ENCODE measurements at places on chromosomes 6 and 20. TPM values are rescaled to one million over a fixed set of nuclear protein-coding genes. Genes with fewer than 3 reads are reported as not detected.

- no peak for DNase-seq
These were observed 708 bp downstream of the PCK1 start for GRCh38 chr20:57561356-57562279.

DNA sequence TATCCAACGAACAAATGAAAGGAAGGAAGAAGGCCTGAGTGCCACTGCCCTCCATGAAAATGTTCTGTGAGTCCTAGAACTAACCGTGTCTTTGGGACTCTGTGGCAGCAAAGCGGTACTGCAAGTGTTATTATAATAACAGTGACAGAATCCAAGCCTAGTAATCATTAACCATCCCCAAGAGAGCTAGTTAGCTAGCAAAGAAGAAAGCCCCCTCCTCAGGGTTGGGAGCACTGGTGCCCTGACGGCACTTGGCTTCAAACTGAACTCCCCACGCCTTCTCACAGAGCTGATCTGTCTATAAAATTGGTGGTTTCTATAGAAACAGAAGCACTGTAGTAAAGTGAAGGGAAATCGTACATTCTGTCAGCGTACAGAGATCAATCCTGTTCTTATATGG lies 239.8 kb downstream of the PTPRT start:
- no peak for DNase-seq

- no peak for DNase-seq
These were observed 154.3 kb downstream of the ESR1 start for GRCh38 chr6:151961809-151962208.

DNA sequence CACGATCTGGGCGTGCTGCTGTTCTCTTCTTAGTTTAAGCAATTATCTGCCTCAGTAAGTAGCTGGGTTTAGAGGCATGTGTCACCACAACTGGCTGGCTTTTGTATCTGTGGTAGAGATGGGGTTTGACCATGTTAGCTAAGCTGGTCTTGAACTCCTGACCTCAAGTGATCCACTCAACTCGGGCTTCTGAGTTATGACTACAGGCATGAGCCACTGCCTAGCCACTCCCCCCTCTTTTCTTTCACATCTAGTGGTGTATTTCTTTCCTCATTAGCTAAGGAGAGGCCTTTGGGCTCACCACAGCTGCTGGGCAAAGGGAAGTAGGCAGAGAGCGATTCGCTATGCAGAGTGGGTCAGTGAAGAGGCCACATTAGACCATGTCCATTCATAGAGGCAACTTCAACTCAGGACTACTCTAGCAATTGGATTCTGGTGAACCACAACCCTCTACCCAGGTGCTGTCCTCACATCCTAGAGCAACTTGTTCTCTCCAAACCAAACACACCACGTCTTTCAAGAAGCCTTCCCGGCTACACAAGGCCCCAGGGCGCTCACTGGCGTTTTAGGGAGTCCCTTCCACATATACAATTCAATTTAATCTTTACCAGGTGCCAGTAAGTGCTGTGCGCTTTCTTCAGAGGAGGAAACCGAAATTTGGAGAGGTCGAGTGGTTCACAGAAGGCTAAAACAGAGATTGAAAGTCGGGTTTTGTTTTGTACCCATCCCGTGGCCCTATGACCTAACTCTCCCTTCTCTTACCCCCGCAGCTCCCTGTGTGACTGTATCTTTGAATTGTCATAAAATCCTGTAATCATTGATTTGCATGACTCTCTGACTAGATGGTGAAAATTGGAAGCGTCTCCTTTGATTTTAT lies 26.5 kb upstream of the GFOD1 start:
- DNase-seq, result no peak

GRCh38 chr6:138211048-138211581 lies 7.2 kb downstream of the PBOV1 start:
- DNase-seq, result no peak

DNA sequence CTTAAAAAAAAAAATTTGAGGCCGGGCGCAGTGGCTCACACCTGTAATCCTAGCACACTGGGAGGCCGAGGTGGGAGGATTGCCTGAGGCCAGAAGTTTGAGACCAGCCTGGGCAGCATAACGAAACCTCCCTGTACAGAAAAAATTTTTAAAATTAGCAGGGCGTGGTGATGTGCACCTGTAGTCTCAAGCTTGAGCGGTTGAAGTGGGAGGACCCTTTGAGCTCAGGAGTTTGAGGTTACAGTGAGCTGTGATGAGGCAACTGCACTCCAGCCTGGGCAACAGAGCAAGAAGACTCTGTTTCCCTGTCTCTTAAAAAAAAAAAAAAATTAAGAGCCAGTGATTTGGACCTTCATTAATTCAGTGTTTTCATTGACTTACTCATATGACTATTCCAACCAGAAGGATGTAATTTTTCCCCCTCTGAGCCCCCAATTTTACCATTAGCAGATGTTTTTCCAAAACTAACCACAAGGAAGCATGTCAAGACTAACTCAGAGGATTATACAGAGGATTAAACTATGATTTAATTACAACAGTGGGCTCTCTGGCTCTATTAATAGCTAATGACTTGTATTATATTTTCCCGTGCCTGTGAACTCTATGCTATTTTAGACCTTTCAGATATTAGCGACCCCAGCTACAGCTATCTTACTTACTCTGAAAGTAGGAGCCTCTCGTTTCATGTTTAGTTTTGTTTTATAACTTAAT lies 75.1 kb downstream of the ARID1B start:
- DNase-seq, result no peak

DNA sequence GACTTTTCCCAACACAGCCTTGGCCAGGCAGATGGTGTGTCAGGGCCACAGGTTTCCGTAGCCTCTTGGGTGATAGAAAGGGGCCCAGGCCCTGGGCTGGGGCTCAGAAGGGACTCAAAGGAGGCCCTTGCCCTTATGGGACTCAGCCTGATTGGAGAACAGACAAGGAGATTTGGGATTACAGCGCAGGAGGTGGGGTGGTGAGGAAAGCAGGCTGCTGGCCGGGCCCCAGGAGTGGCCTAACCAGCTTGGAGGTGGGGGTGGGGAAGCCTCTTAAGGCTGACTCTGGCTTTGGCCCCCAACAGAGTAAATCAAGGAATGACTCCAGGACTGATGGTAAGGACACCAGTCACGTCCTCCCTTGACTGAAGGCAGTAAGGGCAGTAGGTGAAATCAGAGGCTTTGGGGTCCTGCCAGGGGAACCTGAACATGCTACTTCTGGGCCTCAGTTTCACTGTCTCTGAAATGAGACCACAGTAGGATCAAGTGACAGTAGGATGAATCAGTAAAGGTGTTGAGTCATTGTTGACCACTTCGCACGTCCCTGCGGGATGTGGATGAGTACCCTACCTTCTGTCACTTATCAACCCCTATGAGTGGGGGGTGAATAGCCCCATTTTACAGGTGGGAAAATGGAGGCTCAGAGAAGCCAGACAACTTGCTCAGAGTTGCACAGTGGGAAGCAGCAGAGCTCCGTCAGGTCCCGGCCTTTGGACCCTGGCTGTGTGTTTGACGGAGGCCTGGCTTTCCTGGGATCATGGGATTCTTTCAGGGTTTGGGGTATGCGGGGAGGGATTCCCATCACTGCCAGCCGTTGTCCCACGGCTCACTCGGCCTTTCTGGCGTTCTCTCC lies 4.5 kb downstream of the SNAI1 start:
- no peak for DNase-seq

DNA sequence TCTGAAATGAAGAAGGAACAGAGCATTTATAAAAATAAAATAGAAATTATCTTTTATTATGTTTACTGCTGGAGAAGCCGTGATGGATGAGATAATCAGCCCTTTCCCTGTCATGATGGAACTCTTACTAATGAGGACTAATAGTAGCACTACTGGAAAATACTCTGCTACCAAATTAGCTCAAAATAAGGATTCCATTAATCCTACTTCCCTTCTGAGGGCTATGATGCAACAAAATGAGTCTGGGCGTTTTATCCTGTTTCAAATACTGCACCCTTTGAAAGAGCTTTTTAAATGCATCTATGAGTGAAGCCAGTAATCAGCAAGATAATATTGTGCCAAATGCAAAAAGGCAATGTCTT lies 59.3 kb upstream of the CARMIL1 start:
- DNase-seq, result no peak

- no peak for DNase-seq
These were observed 20.6 kb upstream of the SGK2 start for GRCh38 chr20:43537921-43538877.

- no peak for DNase-seq
These were observed 188.5 kb upstream of the SNX9 start for GRCh38 chr6:157634546-157634945.

GRCh38 chr20:62234339-62234738 lies 4.0 kb upstream of the OSBPL2 start:
- peak; percentile 59 for DNase-seq

DNA sequence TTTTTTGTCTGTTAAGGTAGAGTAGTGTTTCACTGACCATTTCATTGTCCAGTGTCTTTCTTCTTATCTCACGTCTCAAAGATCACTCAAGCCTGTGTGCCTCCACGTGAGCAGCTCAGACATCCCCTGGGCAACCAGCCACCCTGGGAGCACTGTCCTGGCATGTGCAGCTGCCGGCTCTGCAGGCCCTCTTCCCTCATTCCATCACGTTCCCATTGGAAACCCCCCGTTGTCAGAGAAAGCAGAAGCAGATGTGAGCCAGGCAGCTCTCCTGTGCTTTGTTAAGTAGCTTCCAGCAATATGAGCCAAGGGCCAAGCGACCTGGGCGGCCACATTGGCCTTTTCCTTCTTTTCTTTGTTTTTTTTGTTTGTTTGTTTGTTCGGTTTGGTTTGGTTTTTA lies 233.2 kb upstream of the SYNDIG1 start:
- DNase-seq, result no peak

DNA sequence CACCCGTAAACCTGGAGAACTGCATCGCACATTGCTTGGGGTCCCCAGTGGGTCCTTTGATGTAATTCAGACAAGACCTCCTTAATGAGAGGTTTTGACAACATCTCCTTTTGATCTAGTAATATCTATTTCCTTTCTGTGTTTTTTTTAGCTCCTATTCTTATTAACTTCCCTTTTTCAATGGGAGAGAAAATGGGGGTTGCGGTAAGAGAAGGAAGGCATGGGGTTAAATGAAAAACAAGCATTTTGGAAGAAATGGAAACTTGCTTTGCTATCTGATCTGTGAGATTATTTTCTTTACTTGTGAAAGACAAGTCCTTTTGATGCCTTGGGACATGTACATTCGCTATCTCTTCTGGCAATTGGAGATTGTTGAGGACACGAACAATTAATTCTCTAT lies 418.6 kb upstream of the MAN1A1 start:
- no peak for DNase-seq

DNA sequence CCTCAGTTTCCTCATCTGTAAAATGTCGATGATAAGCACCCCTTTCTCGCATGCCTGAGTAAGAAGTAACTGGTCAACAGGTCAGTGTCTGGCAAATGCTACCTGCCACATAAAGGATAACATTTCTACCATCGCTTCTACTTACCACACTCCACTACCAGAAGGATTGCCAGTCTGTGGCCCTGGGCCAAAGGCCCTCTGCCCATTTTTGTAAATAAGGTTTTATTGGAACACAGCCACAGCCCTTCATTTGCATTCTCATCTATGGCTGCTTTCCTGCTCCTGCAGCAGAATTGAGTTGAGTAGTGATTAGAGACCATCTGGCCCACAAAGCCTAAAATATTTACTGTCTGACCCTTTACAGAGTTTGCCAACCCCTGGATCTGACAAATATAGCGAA lies 121.8 kb downstream of the TOX2 start:
- DNase-seq, result no peak

GRCh38 chr6:13927203-13927602 lies 2.5 kb downstream of the RNF182 start:
- no peak for DNase-seq

DNA sequence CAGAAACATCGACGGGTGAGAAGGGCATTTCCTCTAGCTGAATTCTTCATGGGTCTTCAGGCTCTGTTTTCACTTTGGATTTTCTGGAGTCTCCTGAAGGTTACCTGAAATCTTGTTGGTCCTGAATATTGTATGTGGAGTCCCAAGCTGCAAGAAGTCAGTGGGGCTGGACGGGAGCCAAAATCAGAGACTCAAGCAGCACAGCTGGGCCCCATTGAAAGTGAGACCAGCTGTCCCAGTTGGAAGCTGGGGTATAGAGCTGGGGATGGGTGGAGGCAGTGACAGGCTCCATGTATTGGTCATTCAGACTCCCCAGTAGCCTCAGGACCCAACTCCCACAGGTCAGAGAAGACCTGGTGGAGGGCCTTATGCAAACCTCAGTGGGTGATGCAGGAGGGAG lies 111.3 kb upstream of the MLN start:
- DNase-seq, result peak; percentile 31

GRCh38 chr6:50112981-50113857 lies 63.5 kb upstream of the DEFB112 start:
- DNase-seq, result no peak

DNA sequence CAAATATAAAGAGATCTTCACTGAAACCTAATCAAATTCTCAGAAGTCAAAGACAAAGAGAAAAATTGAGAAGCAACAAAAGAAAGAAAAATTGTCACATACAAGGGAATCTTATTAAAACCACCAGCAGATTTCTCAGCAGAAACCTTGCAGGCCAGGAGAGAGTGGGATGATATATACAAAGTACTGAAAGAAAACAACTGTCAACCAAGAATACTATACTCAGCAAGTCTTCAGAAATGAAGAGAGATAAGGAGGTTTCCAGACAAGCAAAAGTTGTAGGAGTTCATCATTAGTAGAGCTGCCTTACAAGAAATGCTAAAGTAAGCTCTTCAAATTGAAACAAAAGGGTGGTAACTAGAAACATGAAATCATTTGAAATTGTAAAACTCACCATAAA lies 345.6 kb downstream of the MAFB start:
- no peak for DNase-seq

- DNase-seq, result no peak
These were observed 2.5 kb upstream of the SLC44A4 start for GRCh38 chr6:31881136-31881859.

DNA sequence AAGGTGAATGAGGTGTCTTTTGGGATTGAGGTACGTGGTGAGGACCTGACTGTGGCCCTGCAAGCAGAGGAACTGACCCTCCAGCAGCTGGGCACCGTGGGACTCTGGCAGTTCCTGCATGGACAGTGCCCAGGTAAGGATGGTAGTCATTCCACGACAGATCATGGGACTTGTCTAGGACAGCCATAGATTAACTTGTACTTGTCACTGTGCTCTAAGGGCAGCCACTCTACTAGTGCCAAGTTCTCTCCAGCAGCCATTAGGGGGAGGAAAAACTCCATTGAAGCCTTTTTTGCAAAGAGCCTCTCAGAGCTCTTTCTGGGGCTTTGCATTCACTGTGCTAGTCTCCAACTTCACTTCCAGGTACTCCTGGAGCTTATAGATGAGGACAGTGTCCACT lies 20.4 kb downstream of the TAF11 start:
- DNase-seq, result no peak

Gene RCAN2
- 4.0 TPM for total RNA-seq

Gene ANGPT4
- total RNA-seq, result not detected

Gene MUC22
- not detected for total RNA-seq

Gene LY6G6F
- not detected for total RNA-seq

Gene CDH22
- total RNA-seq, result 0.09 TPM
